Naive thymus-derived CD4-positive, alpha-beta T cell (primary cell): ENCODE measurements at places on chromosomes 3 and 15. TPM values are rescaled to one million over a fixed set of nuclear protein-coding genes. Genes with fewer than 3 reads are reported as not detected.
A peak's percentile ranks its signal among the peaks of the same experiment; 100 is the strongest.

PSTPIP1 gene
- total RNA-seq = 172 TPM

BRK1 gene
- 66.9 TPM for total RNA-seq

SH3GL3 gene
- not detected for total RNA-seq

SNURF gene
- 38.9 TPM for total RNA-seq

CASR gene
- not detected for total RNA-seq

GRCh38 chr3:29705906-29706844 lies 425.3 kb downstream of the RBMS3 start:
- H3K36me3 ChIP-seq = no peaks in the 10 kb centered on the region
- no peak overlapping the region for H3K4me3 ChIP-seq
- DNase-seq = no peak
- H3K4me1 ChIP-seq = no peaks in the 10 kb centered on the region
- no peak overlapping the region for H3K27ac ChIP-seq
- H3K27me3 ChIP-seq = no peaks in the 10 kb centered on the region

GRCh38 chr3:106750092-106750491 lies 627.1 kb upstream of the CCDC54 start:
- H3K36me3 ChIP-seq = no peaks in the 10 kb centered on the region
- no peak overlapping the region for H3K4me3 ChIP-seq
- no peak for DNase-seq
- no peaks in the 10 kb centered on the region for H3K27me3 ChIP-seq
- no peaks in the 10 kb centered on the region for H3K4me1 ChIP-seq

DNA sequence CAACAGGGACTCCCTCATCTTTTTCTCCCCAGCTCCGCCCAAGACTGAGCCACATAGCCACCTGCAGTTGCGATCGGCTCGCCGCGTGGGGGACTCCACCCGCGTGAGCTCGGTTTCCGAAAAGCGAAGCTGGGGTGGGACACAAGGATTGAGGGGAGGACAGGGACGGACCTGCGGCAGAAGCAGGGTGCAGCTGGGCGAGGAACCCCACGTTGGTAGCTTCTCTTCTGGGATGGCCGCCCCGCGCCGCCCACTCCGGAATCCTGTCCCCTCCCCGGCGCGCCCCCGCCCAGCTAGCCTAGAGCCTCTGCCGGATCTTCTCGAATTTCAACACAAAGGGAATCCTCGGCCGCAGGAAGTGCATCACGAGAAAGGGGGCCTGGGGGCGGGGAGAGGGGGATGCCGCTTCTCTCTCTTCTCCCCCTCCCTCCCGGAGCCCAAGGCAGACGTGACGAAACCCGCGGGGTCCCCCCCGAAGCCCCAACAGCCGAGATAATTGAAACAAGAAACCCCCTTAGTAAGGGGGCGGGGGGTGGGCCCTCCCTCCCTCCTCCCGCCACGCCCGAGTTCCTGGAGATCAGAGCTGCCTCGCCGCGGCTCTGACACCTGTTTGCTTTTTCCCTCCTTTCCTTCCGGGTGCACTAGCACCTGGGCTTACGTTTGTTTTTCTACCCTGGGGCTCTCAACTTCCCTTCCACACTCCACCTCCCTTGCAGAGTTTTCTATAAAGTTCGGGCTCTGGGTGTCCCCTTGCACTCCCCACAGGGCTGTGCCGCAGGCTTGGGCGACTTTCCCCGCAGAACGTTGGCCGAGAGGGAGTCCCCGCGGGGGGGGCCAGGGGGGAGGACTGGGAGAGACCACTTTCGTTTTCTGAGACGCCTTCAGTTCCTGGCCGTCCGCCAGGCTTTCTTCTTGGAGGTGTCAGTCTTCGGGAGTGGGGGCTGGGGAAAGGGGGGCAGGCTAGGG lies 1.3 kb upstream of the KCNH8 start:
- H3K4me3 ChIP-seq = peak overlapping the region; percentile 72
- peak overlapping the region; percentile 59 for H3K27ac ChIP-seq
- no peaks in the 10 kb centered on the region for H3K27me3 ChIP-seq
- peak; percentile 25 for DNase-seq

- DNase-seq = no peak
- no peaks in the 10 kb centered on the region for H3K36me3 ChIP-seq
- no peaks in the 10 kb centered on the region for H3K4me1 ChIP-seq
- no peak overlapping the region for H3K4me3 ChIP-seq
- H3K27ac ChIP-seq = no peak overlapping the region
- no peaks in the 10 kb centered on the region for H3K27me3 ChIP-seq
These were observed 65.0 kb downstream of the WWTR1 start for GRCh38 chr3:149592758-149593240.

DNA sequence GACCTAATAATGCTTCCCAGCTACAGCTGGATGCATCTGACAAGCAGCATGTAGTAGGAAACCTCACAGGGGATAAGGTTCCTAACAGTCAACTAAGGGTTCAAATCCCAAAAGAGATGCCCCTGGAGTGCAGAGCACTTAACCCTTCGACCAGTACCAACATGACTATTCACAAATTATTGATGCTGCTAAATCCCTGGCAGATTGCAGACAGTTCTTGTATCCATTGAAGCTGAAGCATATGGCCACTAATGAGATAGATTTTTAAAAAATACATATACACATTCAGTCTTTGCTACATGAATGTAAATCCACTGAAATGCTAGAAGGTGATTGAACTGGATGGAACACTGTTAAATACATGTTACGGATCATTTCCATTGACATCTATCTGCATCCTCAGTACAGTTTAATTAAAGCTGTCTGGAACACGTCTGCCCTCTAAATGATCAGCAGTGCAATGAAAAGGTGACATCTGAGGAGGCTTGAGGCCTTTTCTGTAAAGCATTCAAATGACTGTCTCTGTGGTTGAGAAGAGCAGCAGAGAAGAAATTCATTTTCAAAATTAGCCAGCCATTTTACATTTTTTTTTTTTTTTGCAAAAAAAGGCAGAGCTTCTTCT lies 19.5 kb upstream of the NANOGP8 start:
- no peaks in the 10 kb centered on the region for H3K36me3 ChIP-seq
- H3K4me1 ChIP-seq = no peaks in the 10 kb centered on the region
- no peak overlapping the region for H3K4me3 ChIP-seq
- no peak for DNase-seq
- H3K27me3 ChIP-seq = no peaks in the 10 kb centered on the region

- no peak overlapping the region for H3K27ac ChIP-seq
- peaks cover 6% of the 10 kb centered on the region for H3K4me1 ChIP-seq
- H3K36me3 ChIP-seq = no peaks in the 10 kb centered on the region
- H3K27me3 ChIP-seq = no peaks in the 10 kb centered on the region
- peak; percentile 59 for DNase-seq
- no peak overlapping the region for H3K4me3 ChIP-seq
These were observed 1.1 kb downstream of the HHATL start for GRCh38 chr3:42701371-42702065.

DNA sequence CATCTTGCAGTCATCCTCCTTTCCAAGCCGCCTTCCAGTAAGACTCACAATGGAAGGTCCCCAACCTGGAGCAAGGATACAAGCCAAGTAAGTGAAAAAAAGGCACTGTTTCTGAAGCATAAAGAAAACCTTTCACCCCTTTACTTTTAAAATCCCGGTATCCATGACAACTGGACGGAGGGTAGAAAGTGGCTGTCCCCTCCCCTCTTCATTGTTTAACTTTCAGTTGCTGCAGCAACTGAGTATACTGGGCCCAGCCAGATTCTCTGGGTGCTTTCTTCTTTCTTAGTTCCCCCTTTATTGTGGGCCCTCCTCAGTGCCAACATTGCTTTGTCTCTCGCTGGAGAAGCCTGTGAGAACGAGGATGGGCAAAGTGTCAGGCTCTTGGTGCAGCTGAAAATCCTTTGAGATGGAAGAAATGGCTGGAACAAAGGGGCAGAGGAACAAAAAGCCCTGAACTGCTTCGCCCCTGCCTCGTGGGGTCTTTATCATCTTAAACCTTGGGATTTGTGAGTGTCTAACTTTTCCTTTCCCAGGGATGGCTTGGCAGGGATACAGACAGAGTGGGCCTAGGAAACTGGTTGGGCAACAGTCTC lies 224.0 kb upstream of the RGMA start:
- H3K36me3 ChIP-seq = no peaks in the 10 kb centered on the region
- H3K27me3 ChIP-seq = no peaks in the 10 kb centered on the region
- H3K4me3 ChIP-seq = no peak overlapping the region
- H3K4me1 ChIP-seq = no peaks in the 10 kb centered on the region
- no peak for DNase-seq
- no peak overlapping the region for H3K27ac ChIP-seq

- no peak overlapping the region for H3K27ac ChIP-seq
- H3K36me3 ChIP-seq = no peaks in the 10 kb centered on the region
- no peak overlapping the region for H3K4me3 ChIP-seq
- no peak for DNase-seq
These were observed 33.3 kb downstream of the TM4SF18 start for GRCh38 chr3:149299938-149300801.

DNA sequence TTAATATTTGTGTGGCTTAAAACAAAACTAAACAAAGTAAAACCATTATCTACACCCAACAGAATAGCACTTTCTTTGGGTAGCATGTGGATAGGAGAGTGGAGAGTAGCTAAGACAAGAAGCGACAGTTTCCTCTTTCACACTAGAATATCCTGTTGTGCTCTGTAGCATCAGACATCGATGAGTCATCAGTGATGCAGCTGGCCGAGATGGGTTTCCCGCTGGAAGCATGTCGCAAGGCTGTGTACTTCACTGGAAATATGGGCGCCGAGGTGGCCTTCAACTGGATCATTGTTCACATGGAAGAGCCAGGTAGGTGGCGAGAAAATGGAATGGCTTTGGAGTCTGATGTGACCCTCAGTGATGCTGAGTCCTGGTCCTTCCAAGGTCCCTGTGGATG lies 108.1 kb downstream of the USP13 start:
- no peaks in the 10 kb centered on the region for H3K4me1 ChIP-seq
- H3K27me3 ChIP-seq = no peaks in the 10 kb centered on the region
- H3K36me3 ChIP-seq = peaks cover 23% of the 10 kb centered on the region
- DNase-seq = no peak
